ENCODE measurements at places on chromosomes 4 and X.

DNA sequence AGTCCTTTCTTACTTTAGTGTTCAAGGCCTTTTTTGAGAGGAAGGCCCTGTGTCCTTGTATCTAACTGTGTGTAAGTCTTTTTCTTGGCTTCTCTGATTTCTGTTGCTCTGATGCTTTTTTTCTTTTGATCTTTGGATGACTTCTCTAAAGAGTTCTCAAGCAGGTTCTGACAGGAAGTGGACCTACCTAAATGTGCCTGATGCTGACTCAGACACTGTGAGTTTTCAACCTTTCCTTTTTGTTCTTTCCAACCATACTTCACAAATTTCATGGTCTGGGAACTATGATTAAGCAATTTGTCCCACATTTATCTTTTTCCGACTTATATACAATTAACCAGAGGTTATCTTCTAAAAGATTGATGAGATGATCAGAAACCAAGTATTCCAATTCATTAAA is 96.5 kb downstream of the SYTL5 start:
- DNase-seq: no peak

- DNase-seq: no peak
These were observed 220.0 kb downstream of the ENOX2 start for GRCh38 chrX:130682990-130683389.

- no peak for DNase-seq
These were observed at the start of gene RAB33B for GRCh38 chr4:139454111-139455045. Gene RAB33B, plus strand, starts transcription at chr4:139454121. Its CDS starts 75 bp downstream, at chr4:139454196.

DNA sequence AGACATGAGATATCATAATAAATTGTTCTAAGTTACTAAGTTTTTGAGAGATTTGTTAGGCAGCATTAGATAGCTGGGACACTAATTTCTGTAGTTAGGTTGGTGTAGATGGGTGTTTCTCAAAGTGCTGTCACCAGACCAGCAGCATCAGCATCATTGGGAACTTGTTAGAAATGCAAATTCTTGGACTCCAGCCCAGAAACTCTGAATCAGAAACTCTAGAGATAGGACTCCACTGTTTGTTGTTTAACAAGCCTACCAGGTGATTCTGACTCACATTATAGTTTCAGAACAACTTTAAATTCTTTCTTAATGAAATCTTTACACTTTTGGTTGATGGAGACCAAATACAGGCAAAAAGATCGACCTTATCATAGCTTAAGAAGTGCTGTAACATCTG is 173.7 kb downstream of the PABPC4L start:
- peak; percentile 39 for DNase-seq

DNA sequence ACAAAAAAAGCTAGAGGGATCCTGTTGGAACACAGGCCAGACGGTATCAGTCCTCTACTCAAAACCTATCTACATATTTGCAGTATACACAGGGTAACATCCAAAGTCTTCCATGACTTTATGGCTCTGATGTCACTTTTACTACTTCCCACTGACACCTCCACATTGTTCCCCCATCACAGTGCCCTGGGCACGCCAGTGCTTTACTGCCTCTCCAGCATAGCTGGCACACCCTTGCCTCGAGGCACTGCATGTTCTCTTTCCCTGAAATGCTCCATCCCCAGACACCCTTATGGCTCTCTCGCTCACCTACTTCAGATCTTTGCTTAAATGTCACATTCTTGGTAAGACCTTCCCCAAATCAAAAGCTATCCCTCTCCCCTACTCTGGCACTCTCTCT is 6.3 kb upstream of the ATP10D start:
- no peak for DNase-seq

DNA sequence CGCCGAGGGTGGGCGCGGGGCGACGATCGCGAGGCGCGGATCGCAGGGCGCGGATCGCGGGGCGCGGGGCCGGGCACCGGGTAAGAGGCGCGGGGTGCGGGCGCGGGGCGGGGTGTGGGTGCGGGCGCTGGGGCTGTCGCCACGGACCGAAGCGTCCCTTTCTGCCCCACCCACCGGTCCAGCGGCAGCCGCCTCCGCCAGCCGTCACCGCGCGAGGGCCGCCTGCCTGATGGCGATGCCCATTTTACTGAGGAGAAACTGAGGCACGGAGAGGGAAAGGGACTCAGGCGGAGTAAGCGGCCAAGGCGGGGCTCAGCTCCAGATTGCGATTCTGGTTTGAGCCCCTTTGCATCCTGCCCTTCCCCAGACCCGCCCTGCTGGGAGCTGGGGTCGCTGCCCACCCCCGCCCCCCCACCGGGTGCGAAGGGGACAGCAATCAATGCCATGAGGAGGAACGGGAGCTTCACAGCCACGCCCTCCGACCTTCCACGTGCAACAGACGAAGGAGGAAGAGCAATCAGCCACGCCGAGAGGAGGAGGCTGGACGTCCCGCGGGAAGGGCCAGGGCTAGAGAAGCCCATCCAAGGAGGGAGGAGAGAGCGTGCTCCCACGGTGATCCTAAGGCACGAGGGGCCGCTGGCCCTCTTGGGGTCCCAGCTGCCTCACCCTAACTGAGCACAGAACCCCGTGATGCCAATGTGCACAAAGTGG is 10.9 kb upstream of the MAN2B2 start:
- DNase-seq: no peak
